CD4-positive, alpha-beta T cell treated with Interleukin-17A for 1 hour (primary cell): ENCODE measurements at places on chromosomes 16 and 17.

GRCh38 chr17:62791235-62791734 is 16.8 kb downstream of the MARCHF10 start:
- no peak for DNase-seq

DNA sequence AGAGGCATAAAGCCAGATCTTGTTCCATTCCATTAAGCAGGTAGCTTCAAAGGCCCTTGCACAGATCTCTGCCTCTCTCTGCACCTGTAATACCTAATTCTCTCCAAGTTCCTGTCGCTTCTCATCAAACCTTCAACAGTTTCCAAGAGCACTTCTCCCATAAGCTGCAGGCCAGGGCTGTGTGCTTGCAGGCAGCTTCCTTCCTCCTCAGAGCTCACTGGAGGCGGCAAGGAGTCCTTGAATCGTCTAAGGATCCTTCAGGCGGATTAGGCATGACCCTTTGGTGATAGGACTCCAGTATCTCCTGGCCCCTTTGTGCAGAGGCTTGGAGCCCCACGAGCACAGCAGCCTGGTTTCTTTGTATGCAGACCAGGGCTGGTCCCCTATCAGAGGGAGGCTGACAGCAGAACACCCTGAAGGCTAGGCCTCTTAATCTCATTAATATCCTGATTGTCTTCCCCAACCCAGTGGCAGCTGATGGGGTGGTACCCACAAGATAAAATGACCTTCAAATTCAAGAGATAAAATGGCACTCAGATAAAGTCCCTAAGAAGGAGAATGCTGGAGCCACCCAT is 19.8 kb downstream of the HNF1B start:
- DNase-seq = no peak

DNA sequence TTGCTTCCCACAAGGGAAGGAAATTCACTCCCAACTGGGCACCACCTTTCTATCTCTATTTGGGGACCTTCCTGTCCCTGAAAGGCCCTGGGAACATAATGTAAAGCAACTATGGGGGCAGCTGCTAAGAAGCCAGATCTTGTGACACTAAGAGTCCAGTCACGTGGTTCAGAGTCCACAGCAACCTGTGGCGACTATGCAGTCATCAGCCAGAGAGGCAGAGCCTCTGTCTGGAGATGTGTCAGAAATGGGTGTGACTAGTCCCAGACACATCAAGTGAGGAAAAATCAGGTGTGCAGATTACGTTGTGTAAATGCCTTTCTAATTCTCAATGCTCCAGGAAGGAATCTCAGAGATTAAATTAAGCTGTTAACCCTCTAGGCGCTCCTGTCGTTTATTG is 26.6 kb upstream of the SKAP1 start:
- DNase-seq = no peak

- DNase-seq = no peak
Observed at GRCh38 chr16:84973236-84973635, 38.1 kb downstream of the ZDHHC7 start.

- no peak for DNase-seq
Observed at GRCh38 chr16:85683363-85683762, 5.4 kb downstream of the GINS2 start.

DNA sequence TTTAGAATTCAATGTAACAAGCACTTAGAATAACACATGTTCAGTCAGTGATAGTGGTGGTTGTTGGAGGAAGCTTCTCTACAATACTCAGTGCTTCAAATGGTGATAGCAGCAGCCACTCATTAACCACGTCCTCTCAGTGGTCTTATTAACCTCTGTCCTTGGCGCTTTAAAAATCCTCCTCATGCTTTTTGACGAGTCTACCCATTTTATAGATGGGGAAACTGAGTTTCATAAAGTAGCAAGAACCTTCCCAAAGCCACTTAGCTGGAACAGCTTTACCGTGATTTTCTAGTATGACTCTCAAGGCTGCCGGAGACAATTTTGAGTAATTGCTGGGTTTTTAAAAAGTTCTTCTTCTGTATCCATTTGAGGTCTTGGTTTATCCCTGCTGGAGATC is 47.4 kb downstream of the PLCG2 start:
- no peak for DNase-seq

DNA sequence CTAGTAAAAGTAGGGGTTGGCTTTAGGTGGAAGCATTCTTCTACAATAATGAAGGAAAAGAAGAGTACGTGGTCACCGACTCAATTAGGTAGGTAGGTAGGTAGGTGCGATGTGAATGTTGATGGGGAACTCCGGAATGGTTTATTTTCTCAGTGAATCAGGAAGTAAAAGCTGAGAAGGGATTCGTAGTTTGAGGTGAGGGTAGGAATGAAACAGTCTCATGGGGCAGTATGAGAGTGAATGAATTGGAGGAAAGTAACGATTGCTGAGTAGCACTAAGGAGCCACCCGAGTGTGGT is 13.9 kb downstream of the PER1 start:
- no peak for DNase-seq

DNA sequence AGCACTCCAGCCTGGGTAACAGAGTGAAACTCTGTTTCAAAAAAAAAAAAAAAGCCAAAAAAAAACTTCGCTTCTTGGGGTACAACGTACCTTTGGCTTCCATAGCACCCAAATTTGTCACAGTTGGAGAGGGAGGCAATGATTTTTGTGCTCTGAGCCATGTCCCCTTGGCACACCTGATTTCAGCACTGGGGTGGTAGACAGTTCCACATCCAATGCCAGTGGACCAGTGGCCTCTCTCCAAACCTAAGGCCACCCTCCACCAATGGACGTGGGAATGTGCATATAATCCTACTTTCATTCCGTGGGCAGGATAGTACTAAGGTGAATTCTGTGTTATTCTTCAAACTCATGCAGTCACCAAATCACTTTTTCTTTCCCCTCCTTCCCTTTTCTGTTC is 47.5 kb downstream of the SALL1 start:
- DNase-seq = no peak

DNA sequence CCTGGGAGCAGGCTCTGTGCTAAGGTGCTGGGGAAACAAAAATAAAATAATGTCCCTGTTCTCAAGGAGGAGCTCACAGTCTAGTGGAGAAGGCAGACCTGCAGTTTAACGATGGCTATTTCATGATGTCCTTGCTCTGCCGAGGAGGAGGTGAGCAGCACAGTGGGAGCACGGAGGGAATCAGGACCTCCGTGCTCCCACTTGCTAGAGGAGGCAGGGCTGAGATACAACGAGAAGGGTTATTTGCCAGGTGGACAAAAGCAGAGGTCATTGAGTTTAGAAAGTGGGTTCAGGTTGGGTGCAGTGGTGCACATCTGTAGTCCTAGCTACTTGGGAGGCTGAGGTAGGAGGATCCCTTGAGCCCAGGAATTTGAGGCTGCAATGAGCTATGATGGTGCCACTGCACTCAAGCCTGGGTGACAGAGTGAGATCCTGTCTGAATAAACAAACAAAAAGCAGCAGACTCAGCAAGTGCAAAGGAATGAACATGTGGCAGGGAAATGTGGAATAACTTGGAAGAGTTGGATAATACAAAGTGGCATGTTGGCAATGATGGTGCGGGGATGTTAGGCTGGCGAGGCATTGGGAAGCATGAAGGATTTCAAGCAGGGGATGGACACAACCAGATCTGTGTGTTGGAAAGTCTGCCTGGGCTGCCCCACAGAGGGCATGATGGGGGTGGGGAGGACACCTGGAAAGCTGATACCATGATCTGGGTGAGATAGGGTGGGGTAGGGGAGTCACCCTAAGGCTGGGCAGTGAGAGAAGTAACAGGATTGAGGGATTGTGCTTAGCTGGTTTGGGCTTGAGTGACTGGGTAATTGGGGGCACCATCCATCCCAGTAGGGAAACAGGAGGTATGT is 12.8 kb upstream of the TNS4 start:
- DNase-seq = no peak

GRCh38 chr17:48642843-48643696 is 16.9 kb upstream of the HOXB9 start:
- no peak for DNase-seq

DNA sequence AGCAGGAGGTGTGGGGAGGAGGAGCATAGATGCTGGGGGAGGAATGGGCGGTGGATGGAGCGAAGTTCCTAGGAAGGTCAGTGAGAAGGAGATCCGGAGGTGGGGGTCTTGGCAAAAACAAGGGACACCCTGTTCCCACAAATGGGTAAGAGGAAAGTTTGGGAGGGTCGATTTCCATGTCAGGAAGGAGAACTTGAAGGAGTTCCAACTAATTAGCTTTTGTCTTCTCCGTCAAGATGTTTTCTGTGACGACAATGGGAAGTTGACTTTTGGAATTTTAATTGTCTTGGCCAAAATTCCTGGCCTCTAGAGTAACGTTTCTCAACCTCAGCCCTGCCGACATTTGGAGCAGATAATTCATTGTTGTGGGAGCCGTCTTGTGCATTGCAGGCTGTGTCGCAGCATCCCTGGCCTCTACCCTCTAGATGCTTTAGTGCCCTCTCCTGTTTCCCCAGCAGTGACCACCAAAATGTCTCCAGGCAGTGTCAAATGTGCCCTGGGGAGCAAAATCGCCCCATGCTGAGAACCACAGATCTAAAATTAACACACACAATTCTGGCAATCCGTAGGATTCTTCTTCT is 97.1 kb downstream of the PITPNC1 start:
- no peak for DNase-seq

DNA sequence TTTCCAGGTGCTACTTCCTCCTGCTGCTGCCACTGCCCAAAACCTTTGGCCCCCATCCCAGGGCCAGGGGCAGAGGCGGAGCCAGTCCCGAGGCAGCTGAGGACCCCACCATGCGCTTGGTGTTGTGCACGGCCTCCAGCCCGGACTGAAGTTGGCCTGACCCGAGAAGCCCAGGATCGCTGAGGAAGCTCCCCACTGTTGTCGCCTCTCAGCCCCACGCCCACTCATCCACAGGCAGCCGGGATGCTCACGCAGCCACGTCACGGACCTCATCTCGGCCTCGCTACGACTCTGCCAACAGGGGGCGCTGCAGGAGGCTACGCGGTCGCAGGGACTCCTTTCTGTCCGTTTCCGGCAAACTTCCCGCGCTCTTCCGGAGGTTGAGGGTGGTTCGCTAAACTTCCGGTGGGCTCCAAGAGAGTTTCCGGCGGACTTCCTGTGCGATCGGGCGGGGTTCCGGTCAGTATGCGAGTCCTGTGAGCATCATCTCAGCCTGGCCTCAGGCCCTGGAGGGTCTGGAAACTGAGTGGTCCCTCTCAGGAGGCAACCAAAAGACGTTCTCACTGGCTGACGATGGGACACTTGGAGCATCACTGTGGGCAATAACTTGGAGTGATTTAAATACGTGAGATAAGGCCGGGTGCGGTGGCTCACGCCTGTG is 12.4 kb downstream of the ZG16B start:
- DNase-seq = peak; percentile 78

DNA sequence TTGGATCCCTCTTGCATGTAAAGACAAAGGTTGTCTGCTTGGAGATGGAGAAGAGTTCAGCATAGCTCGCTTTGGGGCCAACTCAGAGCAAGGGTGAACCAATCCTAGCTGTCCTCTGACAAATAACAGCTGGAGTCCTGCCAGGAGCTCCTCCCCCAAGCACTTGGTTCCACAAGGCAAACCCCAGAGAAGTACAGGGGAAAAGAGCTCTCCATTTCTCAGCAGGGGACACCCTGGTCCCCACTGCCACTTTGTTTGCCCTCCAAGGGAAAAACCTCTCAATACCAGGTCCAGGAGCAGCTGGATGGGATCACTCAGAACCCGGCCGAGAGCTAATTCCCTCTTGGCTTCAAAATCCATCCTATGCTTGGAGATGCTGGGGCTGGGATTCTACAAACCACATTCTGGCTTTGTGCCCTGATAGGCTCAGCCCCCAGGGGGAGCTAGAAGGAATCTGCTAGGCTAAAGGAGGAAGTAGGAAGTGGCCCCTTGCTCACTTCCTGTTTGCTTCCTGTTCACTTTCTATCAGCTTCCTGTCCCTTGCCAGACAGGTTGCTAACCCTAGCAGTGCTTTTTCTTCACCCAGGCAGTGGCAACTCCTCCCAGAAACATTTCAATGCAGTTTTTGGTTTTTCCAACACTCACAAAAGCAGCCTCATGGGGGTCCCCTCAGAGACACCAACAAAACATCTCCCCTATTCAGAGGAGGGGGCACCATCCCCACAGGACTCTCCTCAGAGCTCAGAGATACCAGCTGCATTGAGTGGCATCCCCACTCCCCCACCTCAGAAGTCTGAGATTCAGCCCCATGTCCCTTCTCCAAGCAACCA is 30.7 kb downstream of the CDRT4 start:
- DNase-seq = peak; percentile 41

DNA sequence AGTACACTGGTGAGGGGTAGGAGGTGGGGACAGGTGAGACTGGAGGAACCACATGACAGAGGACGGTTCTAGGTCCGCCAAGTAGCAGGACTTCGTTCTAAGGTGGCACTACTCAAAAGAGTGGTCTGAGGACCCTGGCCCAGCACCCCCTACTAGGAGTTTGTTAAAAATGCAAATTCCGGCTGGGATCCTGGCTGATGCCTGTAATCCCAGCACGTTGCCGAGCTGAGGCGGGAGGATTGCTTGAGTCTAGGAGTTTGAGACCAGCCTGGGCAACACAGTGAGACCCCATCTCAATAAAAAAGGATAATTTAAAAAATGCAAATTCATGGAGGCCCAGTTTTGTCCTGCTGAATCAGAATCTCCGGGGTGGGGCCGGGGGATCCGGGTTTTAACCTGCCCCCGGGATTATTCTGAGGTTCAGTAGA is 59.1 kb downstream of the WSB1 start:
- no peak for DNase-seq

DNA sequence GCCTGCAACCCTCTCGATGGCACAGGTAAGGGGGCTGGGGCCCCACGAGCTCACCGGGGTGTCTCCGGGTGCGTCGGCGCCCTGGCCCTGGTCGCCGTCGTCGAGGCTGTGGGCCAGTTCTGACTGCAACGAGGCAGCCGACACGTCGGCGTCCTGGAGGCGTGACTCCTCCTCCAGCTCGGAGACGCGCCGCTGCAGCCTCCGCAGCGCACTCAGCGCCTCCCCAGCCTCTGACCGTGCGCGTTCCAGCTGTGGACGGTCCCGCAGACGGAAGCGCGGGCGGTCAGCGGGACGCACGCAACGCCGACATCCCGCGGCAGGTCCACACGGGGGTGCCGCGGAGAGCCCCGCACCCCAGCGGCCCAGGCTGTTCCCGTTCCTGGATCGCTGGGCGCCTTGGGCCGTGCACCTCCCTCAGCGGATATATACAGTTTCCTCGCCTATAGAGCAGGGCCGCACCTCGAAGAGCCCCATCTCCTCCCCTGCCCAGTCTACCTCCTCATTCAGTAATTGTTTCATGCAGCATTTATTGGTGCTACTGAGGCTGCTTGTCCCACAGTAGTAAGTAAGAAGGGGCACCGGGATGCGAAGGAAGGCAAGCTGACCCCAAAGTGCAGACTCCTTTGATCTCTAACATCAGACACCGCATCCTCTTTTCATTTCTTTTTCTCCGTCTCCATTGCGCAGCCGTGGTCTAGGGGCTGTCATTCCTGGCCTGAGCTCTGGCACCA is 5.8 kb downstream of the THOC6 start:
- DNase-seq = peak; percentile 43

GRCh38 chr16:88466175-88466862 is 13.2 kb downstream of the ZFPM1 start:
- peak; percentile 35 for DNase-seq

- DNase-seq = no peak
Observed at GRCh38 chr17:5045496-5045895, 10.3 kb upstream of the SLC52A1 start.

- DNase-seq = peak; percentile 64
Observed at GRCh38 chr16:23847948-23848347, 12.2 kb downstream of the PRKCB start.
